ENCODE measurements at places on chromosomes 11 and 22.

GRCh38 chr22:20550057-20550817, 42.8 kb downstream of the MED15 start:
- DNase-seq = no peak

GRCh38 chr11:104352036-104352435, 188.1 kb upstream of the PDGFD start:
- DNase-seq = no peak

DNA sequence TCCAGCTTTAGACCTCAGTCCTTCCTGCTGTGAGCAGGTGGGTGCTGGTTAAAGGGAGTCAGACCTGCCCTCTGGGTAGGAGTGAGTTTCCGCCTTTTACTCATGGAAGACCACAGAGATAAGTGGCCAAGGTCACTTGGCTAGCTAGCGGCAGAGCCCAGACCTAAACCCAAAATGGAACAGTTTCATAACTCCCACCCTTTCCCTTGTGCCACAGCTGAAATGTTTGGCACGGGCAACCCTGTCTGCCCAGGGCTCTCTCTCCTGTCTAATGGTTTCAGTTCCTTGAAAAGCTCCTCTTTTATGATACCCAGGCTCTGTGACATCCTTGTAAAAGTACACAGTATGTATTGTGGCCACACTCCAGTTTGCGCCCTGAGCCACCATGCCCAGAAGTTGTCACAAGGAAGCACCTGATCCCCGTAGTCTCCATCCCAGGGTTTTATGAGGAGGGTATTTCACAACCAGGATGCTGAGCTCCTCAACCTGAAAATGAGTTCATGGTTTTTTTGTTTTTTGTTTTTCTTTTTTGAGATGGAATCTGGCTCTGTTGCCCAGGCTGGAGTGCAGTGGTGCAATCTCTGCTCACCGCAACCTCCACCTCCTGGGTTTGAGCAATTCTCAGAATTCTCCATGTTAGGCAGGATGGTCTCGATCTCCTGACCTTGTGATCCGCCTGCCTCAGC, 5.1 kb downstream of the MB start:
- DNase-seq = no peak

- DNase-seq = no peak
Observed at GRCh38 chr11:98130117-98130625, 890.6 kb upstream of the CNTN5 start.

GRCh38 chr11:72132646-72133045, 2.9 kb upstream of the FOLR3 start:
- DNase-seq = no peak

DNA sequence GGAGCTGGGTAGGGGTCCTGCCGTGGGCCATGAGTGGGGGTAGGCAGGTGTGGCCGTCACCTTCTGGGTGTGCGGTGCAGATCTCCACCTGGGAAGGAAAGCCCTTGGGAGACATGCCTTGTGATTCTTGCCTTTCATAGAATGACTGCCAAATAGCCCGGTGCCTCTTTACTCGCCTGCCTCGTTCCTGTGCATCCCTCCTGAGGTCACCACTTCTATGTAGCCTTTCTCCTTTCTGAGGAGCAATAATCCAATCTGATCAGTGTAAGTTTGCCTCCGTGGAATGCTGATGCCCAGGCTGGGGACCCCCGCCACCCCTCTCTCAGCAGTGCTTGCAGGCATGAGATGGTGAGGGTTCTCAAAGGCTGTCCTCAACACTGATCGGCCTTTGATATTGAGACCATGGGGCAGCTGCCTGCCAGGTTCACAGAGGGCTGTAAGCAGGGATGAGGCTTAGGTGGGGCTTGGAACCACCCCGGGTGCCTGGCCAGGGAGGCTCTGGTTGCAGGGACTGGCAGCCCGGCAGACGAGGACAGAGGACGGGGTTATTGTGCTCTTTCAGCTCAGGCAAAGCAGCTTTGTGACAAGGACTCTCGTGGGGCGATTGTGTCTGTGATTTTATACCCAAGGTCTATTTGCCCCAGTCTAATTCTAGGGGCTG, 86.1 kb upstream of the WNT7B start:
- no peak for DNase-seq

GRCh38 chr22:40819599-40820140, 524 bp upstream of the SLC25A17 start:
- no peak for DNase-seq

GRCh38 chr11:27348340-27348873, 14.6 kb downstream of the CCDC34 start:
- no peak for DNase-seq

- no peak for DNase-seq
Observed at GRCh38 chr11:2468363-2469235, 23.8 kb downstream of the KCNQ1 start.

DNA sequence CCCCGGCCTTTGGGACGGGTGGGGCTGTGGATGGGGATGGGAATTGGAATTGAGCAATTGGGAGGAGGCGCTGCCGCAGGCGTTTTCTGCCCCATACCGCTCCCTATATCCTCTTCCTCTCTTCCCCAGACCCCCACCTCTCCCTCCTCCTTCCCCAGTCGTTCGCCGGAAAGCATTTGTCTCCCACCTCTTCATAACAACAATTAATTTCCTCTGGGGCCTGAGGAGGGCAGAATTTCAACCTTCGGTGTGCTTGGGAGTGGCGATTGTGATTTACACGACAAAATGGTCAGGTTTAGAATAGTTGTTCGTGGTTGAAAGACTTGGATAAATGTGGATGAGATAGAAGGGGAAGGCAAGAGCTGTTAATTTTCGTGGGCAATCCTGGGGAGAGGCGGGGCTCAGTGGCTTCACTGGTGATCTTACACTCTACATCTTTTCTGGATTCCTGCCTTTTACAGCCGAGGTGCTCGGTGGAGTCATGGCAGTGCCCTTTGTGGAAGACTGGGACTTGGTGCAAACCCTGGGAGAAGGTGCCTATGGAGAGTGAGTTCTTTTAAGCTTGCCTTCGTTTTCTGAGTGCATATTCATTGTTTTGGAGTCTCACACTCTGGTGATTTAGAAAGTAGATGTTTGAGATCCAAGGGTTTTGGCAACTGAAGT, 1.5 kb downstream of the CHEK1 start:
- DNase-seq = peak; percentile 4

- no peak for DNase-seq
Observed at GRCh38 chr22:39593066-39593930, 22.7 kb downstream of the CACNA1I start.

GRCh38 chr11:13174090-13174489, 103.5 kb upstream of the BMAL1 start:
- no peak for DNase-seq

- DNase-seq = no peak
Observed at GRCh38 chr11:33227578-33228261, 29.5 kb upstream of the HIPK3 start.

DNA sequence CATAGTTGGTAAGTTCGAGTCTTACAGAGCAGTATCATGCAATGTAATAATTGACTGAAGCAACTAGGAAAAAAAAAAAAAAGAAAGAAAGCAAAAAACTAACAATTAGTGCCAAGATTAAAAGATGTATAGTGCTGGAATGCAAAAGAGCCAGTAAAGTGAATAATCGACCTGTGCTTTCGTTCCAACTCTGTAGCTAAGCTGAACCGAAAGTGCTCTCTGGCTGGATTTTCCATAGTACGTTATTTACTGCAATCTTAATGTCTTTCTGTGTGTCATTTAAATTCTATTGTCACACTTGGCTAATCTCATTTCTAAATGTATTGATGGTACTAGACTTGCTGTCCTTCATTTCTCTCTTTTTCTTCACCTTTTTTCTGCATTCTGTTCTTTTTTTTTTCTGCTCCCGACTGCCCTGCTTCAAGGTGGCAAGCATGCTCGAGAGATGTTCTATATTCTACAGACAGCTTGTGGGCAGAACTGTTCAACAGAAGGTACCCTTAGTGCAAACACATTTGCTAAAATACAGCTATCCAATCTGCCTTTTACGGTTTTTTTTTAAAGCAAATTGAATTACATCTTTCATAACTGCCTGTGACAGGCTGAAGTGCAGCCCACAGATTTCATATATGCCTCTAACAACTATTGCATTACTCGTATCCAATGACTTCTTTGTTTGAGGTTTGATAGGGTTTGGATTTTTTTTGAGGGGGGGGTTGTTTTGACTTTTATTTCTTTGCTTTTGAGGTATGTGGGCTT, 204.2 kb upstream of the MTNR1B start:
- no peak for DNase-seq

DNA sequence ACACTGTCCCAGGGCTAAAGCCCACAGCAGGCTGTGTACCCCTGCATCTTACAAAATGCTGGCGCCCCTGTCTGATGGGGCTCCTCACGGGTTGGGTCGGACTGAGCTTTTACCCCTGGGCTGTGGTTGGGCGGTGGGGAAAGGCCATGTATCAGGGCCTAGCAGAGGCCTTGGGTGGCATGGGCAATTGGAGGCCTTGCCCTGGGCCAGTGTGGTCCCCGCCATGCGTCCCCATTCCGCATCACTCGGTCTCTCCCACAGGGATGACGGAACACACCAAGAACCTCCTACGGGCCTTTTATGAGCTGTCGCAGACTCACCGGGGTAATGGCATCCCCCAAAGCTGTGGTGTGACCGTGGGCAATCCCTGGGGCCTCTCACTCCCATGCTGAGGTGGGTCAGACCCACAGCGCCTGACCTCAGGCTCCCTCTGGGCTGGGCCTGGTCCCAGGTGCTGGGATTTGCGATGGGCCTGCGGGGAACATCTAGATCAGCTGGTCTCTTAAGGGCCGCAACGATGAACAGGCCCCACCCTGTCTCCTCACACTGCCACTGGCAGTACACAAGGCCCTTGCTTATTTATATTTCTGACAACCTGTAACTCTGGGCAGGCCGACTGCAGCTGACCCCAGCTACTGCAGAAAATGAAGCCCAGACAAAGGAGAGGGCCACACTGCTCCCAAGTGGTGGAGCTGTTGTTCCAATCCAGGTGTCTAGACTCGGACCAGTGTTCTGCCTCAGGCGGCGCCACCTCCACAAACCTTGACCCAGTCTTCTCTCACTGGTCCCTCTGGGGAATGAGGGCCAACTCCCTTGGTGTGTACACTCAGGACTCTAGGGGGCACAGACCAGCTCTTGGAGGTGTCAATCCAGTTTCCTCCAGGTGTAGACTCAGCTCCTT, 12.3 kb downstream of the SLC16A8 start:
- DNase-seq = no peak

DNA sequence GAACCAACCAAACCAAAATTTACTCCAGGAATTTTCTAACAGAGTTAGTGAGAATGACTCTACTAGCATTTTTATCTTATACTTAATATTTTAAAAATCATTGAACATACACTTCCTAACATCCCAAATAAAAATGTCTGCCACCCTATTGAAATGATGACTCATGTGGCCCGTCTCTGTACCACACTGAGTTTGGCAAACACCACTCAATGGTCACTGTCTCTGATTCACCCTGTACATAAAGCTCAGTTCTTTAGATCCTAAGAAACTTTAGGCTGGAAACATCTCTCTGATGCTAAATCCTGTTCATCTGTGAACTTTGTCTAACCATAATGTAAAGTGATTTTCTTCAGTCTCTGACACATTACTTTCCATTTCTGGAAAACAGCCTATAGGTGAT, 182.0 kb downstream of the CWF19L2 start:
- DNase-seq = no peak

DNA sequence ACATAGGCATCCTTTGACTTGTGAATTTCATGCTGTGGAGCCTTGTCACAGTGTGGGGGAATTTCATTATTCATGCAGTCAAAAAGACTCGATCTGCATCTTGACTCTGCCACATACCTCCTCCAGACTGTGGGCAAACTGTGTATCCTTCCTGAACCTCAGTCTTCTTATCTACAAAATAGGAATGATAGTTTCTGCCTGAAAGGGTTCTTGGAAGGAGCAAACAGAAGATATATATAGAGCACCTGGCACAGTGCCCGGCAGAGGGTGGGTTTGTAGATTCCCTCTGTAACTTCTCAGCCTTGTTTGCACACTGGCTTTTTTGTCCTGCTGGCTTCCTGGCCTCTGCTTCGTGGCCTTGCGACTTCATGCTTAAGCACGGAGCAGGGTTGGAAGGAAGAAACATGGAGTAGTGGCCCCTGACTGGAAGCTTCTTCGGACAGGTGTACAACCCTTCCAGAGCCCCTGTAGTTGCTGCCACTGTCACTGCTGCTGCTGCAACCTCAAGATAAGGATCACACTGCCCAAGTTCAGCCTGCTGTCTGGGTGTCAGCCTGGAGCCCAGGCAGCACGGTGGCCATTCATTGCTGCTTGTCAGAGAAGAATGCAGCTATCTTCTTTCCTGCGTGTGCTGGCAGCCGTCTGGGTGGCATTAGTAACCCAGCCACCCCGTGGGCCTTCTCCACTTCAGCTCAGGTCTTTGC, 106.4 kb downstream of the MICAL2 start:
- DNase-seq = no peak

- no peak for DNase-seq
Observed at GRCh38 chr11:85723088-85723487, 37.1 kb upstream of the CCDC89 start.

DNA sequence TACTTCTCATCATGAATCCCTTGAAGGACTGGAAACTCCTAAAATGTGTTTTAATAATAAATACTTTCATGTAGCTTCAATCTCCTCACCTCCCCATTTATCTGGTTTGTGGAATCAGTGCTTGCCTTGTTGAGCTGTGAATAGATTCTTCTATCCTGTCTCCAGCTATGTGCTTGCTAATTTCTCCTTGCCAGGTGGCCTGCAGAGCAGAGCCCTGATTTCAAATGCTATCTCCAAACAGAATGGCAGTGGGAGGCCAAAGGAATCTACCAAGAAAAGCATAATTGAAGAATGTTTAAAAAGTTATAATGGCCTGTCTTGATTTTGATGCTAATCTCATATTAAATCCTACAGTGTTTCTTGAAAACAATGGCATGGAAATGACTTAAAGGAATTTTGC, 309.3 kb upstream of the CHORDC1 start:
- no peak for DNase-seq

GRCh38 chr11:34126959-34127848, 21.8 kb downstream of the NAT10 start:
- DNase-seq = no peak

DNA sequence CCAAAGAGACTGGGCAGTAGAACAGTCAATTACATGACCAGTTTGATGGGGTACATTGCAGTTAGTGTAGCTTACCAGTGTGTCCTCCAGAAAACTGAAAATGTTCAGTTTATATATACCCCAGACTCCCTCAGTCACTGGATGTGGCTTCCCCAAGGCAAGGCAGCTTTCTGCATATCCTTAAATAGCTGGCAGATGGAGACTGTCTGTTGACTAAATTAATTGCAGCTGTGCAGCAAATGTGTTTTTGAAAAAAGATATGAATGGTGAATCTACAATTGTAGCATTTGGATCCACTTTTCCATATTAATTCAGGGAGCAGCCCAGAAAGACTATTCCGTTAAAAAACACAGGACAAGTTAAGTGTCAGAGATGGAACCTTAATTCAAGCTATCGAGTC, 565.1 kb upstream of the CCDC179 start:
- DNase-seq = no peak

DNA sequence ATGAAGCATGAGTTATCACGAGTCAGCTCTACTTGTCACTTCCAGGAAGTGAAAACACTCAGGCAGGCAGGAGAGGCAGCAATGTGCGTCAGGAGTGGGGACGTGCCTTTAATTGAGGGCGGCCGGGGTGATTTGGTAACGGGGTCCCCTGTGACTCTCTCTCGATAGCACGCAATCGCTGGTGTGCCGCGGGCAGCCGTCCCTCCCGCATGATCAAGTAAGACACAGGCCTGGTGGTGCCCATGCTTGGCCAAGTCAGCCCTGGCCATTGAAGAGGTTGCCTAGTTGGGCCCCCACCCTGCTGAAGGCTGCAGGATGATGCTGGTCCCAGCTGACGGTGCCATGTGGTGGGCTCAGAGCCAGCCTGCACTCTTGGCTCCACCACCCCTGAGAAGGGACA, 29.7 kb downstream of the CACNG2 start:
- no peak for DNase-seq

GRCh38 chr22:38201711-38202436, at the start of gene MAFF:
TSS of gene MAFF (plus strand) at chr22:38201994. CDS start at chr22:38213854, 11,860 bp downstream.
- DNase-seq = peak; percentile 93

- no peak for DNase-seq
Observed at GRCh38 chr11:67406969-67407687, 3.2 kb downstream of the TBC1D10C start.
